ENCODE measurements at places on chromosomes 7 and 10.

DNA sequence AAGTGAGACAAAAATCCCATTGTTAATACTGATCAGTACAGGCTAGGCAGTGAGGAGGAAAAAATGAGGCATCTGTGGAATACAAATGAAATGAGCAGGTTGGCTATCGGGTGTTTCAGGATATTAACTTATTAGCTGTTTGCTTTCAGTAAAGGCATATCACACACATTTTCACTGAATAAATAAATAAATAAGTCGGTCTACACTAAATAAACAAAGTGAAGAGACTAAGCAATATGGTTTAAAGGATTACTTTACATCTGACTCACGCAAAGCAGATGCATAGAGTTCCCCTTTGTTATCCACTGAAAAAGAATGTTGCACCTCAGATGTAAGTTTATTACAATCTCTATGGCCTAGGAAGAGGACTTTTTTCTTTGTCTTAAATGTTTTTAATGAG, 6.3 kb upstream of the SEMA3A start:
- peak; percentile 38 for DNase-seq

DNA sequence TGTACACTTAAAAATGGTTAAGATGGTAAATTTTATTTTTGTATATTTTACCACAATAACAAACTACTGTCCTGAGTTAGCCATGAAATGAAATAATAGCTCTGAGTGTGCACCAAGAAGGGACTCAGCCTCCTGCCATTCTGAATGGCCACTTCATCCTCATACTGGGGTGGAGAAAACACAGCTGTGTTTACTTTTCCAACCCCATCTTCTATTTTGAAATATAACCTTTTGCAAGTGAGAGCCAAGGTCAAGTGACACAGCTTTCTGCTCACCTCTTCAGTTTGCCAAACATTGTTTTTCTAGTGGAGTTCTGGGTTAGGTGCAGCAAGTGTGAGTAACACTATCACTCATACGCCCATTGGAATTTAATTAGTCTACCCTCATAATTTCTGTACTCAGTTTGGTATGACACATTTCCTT, 107.4 kb upstream of the GLCCI1 start:
- DNase-seq = peak; percentile 87

- DNase-seq = no peak
Observed at GRCh38 chr7:108736221-108736891, 166.7 kb downstream of the DNAJB9 start.

- no peak for DNase-seq
Observed at GRCh38 chr7:40544871-40545303, 410.1 kb downstream of the SUGCT start.

DNA sequence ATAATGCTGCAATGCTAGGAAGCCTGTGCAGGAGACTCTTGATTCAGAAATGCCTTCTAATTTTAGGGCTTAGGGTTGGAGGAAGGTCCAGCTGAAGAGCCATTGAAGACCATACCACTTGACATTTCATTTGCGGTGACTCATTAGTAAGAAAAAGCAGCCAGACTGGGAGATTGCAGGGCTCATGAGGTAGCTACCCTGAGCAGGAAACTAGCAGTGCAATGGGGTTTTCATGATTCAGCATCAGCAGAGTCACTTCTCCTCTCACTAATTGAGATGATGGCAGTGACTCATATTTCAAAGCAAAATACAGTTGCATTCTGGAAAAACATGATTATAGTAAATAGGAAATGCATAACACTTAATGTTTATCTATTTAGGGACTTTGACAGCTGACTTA, 434.1 kb downstream of the DNAJB9 start:
- peak; percentile 2 for DNase-seq
